ENCODE measurements at places on chromosomes 2 and 18. TPM values are rescaled to one million over a fixed set of nuclear protein-coding genes. Genes with fewer than 3 reads are reported as not detected.

CYS1 gene
- total RNA-seq: 2.6 TPM

HRH4 gene
- 2.0 TPM for total RNA-seq

CSRNP3 gene
- 2.3 TPM for total RNA-seq

GRCh38 chr2:95375532-95376150 lies 26.9 kb upstream of the FAHD2A start:
- H3K27ac ChIP-seq: no peak overlapping the region
- no peaks in the 10 kb centered on the region for H3K36me3 ChIP-seq
- no peaks in the 10 kb centered on the region for H3K4me1 ChIP-seq

GRCh38 chr18:2089396-2089795 lies 481.9 kb downstream of the METTL4 start:
- H3K4me3 ChIP-seq: no peak overlapping the region
- H3K27ac ChIP-seq: no peak overlapping the region
- no peaks in the 10 kb centered on the region for H3K27me3 ChIP-seq
- no peak for DNase-seq

- H3K27ac ChIP-seq: no peak overlapping the region
- no peak overlapping the region for H3K4me3 ChIP-seq
- no peak for DNase-seq
- no peaks in the 10 kb centered on the region for H3K36me3 ChIP-seq
- no peaks in the 10 kb centered on the region for H3K27me3 ChIP-seq
Measured at GRCh38 chr2:128632501-128632800, 313.8 kb upstream of the HS6ST1 start.

- H3K27ac ChIP-seq: no peak overlapping the region
- H3K4me3 ChIP-seq: no peak overlapping the region
- DNase-seq: no peak
- H3K36me3 ChIP-seq: peaks cover 6% of the 10 kb centered on the region
Measured at GRCh38 chr2:178386986-178387597, 63.9 kb downstream of the PRKRA start.
